ENCODE measurements at places on chromosomes 1 and 21.

- no peak overlapping the region for H3K27ac ChIP-seq
- H3K4me1 ChIP-seq = no peaks in the 10 kb centered on the region
- peak; percentile 40 for DNase-seq
Observed at GRCh38 chr1:206766251-206766856, 4.2 kb upstream of the IL19 start.

GRCh38 chr1:54833121-54833520 is 32.0 kb upstream of the TTC22 start:
- H3K4me3 ChIP-seq = no peak overlapping the region
- no peaks in the 10 kb centered on the region for H3K27me3 ChIP-seq
- no peak overlapping the region for H3K27ac ChIP-seq
- H3K4me1 ChIP-seq = no peaks in the 10 kb centered on the region
- DNase-seq = no peak
- H3K36me3 ChIP-seq = no peaks in the 10 kb centered on the region

DNA sequence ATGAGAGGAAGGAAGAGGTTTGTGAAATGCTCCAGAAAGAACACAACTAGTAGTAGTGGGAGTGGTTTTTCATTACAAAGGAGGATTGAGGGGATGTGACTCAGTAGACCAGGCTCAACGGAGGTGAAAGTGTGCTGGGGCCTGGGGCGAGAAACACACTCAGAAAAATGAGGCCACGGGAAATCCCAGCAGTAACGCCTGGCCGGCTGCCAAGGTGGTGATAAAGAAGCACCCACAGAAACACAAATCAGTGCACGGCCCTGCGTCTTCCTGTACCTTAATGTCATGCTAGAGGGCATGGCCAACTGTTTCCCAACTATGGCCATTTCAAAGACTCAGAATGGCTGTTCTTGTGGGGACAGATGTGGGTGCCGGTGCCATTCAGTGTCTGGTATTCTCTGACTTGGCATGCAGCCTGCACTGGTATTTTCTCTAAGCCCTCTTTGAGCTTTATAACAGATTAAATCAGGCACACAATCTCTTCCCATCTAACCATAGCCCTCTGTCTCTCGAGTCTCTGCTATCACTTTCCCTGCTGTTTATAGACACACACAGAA is 38.2 kb downstream of the URB2 start:
- no peaks in the 10 kb centered on the region for H3K36me3 ChIP-seq
- no peak for DNase-seq
- H3K27ac ChIP-seq = no peak overlapping the region
- H3K4me3 ChIP-seq = no peak overlapping the region
- H3K27me3 ChIP-seq = no peaks in the 10 kb centered on the region

- no peak for DNase-seq
- no peak overlapping the region for H3K27ac ChIP-seq
Observed at GRCh38 chr1:22503721-22504410, 52.2 kb downstream of the ZBTB40 start.

GRCh38 chr1:906600-907420 is 16.9 kb upstream of the SAMD11 start:
- DNase-seq = peak; percentile 21
- H3K4me3 ChIP-seq = no peak overlapping the region
- H3K27me3 ChIP-seq = no peaks in the 10 kb centered on the region
- H3K36me3 ChIP-seq = no peaks in the 10 kb centered on the region
- H3K27ac ChIP-seq = no peak overlapping the region

DNA sequence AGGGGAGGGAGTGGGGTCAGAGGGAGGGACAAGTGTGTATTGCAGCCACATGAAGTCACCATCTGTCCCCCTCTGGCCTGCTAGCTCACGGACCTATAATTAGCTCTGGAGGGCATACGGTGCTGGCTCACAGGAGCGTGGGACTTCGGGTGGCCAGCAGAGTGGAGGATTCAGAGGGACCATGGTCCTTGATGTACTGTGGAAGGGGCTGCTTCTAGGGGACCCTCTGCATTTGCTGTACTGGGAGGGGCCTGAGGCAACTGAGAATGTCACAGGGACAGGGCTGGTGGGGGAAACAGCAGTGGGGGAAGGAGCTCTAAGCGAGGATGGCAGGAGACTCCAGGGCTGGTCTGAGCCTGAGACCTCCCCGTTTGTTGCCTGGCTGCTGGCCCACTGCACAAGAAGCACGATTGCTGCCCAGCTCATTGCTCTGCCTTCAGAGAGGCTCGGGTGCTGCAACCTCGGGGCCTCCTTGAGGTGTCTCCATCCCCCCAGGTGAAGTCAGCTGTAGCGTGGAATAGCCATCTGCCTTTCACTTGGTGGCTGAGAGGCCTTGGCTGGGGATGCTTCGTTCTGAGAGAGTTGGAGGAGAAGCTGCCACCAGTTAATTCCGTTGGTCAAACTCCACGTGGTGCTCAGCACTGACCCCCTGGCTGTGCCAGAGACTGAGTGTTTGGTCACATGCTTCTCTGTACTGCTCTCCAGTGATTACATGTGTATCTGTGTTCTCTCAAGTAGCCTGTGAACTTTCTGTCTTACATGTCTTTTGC is 2.7 kb downstream of the PPFIA4 start:
- H3K27ac ChIP-seq = no peak overlapping the region
- no peaks in the 10 kb centered on the region for H3K36me3 ChIP-seq
- H3K4me3 ChIP-seq = no peak overlapping the region
- no peaks in the 10 kb centered on the region for H3K27me3 ChIP-seq
- peak; percentile 36 for DNase-seq

- H3K4me3 ChIP-seq = peak overlapping the region; percentile 85
- no peak for DNase-seq
- no peaks in the 10 kb centered on the region for H3K27me3 ChIP-seq
- no peaks in the 10 kb centered on the region for H3K36me3 ChIP-seq
- H3K27ac ChIP-seq = peak overlapping the region; percentile 65
Observed at GRCh38 chr1:197903196-197903514, 725 bp downstream of the C1orf53 start.

- H3K4me3 ChIP-seq = no peak overlapping the region
- H3K27ac ChIP-seq = no peak overlapping the region
- DNase-seq = no peak
- H3K36me3 ChIP-seq = no peaks in the 10 kb centered on the region
Observed at GRCh38 chr1:180951836-180952656, 39.3 kb downstream of the KIAA1614 start.

DNA sequence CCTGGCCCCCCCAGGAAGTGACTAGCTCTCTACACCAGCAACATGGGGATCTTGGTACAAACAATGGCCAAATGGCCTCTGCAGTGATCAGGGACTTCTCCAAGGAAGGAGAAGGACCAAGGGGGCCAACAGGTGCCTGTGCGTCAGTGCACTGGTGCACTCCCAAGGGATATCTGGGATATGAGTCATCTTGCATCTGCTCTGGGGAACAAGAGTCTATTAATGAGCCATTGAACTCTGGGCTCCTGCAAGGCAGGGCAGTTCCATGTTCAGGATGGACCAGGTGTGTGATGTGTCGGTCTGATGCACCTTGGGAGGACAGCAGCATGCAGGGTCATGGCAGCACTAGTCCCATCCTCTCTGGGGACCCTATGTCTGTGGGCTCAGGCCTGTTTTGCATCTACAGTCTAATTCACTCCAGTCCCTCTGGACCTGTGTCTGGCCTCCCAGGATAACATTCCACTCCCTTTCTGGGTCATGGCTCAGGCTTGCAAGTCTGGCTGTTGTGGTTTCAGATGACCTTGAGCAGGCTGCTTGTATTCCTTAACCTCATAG is 125.3 kb downstream of the TRABD2B start:
- H3K27ac ChIP-seq = no peak overlapping the region
- H3K27me3 ChIP-seq = no peaks in the 10 kb centered on the region
- no peak overlapping the region for H3K4me3 ChIP-seq
- DNase-seq = peak; percentile 18

DNA sequence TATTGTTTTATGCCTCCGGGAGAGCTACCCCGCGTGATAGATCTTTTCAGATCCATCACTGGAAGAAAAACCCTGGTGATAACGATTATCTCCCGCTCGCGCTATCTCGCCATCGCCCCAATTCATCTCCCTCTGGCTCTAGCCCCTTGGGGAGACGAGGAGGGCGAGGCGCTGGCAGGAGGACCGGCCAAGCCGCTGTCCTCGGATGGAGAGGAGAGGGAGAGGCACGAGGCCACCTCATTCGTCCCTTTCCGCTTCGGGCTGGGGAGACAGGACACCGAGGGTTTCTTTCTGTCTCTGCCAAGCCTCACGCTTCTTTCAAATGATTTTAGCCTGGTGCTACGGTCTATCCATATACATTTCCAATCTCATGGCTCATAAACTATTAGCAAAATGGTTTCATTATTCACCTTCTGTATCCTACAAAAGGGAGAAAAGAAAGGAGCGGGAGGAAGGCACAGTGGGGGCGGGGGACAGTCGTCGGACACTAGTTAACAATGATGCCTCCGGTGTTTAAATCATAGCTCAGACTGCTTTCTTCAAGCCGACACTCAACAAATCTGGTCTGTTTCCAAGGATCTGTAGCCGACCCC is 415.0 kb upstream of the ESRRG start:
- no peaks in the 10 kb centered on the region for H3K36me3 ChIP-seq
- H3K27me3 ChIP-seq = no peaks in the 10 kb centered on the region
- H3K27ac ChIP-seq = no peak overlapping the region
- H3K4me1 ChIP-seq = peaks cover 4% of the 10 kb centered on the region
- no peak for DNase-seq

- no peaks in the 10 kb centered on the region for H3K36me3 ChIP-seq
- H3K27me3 ChIP-seq = no peaks in the 10 kb centered on the region
- no peak for DNase-seq
- H3K4me1 ChIP-seq = no peaks in the 10 kb centered on the region
Observed at GRCh38 chr1:167371030-167371429, 147.3 kb downstream of the CD247 start.

DNA sequence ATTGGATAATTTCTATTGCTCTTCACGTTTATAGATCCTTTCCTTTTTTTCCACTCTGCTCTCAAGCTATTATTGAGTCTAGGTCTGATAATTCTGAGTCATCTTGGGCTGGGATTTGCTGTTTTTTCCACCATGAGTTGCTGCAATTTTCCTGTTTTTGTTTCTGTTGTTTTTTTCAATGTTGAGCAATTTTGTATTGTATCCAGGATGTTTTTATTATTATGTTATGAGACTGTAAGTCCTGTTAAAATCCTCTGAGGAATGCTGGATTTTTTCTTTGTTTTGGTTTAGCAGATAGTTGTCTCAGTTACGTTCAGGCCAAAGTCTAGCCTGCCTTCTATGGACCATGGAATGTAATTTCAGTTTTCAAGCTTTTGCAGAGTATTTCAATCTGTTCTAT is 13.0 kb upstream of the SLC35A3 start:
- no peak overlapping the region for H3K27ac ChIP-seq
- H3K27me3 ChIP-seq = no peaks in the 10 kb centered on the region
- no peak for DNase-seq
- no peaks in the 10 kb centered on the region for H3K4me1 ChIP-seq
- H3K4me3 ChIP-seq = no peak overlapping the region
- no peaks in the 10 kb centered on the region for H3K36me3 ChIP-seq

- H3K36me3 ChIP-seq = no peaks in the 10 kb centered on the region
- no peak for DNase-seq
- peaks cover 14% of the 10 kb centered on the region for H3K4me1 ChIP-seq
- H3K4me3 ChIP-seq = no peak overlapping the region
- H3K27ac ChIP-seq = no peak overlapping the region
- no peaks in the 10 kb centered on the region for H3K27me3 ChIP-seq
Observed at GRCh38 chr1:25765136-25765922, 34.7 kb upstream of the SELENON start.

- no peaks in the 10 kb centered on the region for H3K4me1 ChIP-seq
- no peak overlapping the region for H3K4me3 ChIP-seq
- H3K27me3 ChIP-seq = no peaks in the 10 kb centered on the region
- DNase-seq = no peak
Observed at GRCh38 chr1:107246775-107247345, 106.0 kb downstream of the NTNG1 start.

- H3K27ac ChIP-seq = no peak overlapping the region
- no peaks in the 10 kb centered on the region for H3K4me1 ChIP-seq
- no peak overlapping the region for H3K4me3 ChIP-seq
- DNase-seq = no peak
- H3K27me3 ChIP-seq = no peaks in the 10 kb centered on the region
Observed at GRCh38 chr1:46646844-46647243, 21.3 kb downstream of the ATPAF1 start.

- DNase-seq = no peak
- peaks cover 11% of the 10 kb centered on the region for H3K4me1 ChIP-seq
Observed at GRCh38 chr1:169161496-169162194, 55.2 kb downstream of the ATP1B1 start.
